ENCODE measurements at places on chromosomes 12 and 14. TPM values are rescaled to one million over a fixed set of nuclear protein-coding genes. Genes with fewer than 3 reads are reported as not detected.

The DDX11 gene
- total RNA-seq, result 38.2 TPM

DNA sequence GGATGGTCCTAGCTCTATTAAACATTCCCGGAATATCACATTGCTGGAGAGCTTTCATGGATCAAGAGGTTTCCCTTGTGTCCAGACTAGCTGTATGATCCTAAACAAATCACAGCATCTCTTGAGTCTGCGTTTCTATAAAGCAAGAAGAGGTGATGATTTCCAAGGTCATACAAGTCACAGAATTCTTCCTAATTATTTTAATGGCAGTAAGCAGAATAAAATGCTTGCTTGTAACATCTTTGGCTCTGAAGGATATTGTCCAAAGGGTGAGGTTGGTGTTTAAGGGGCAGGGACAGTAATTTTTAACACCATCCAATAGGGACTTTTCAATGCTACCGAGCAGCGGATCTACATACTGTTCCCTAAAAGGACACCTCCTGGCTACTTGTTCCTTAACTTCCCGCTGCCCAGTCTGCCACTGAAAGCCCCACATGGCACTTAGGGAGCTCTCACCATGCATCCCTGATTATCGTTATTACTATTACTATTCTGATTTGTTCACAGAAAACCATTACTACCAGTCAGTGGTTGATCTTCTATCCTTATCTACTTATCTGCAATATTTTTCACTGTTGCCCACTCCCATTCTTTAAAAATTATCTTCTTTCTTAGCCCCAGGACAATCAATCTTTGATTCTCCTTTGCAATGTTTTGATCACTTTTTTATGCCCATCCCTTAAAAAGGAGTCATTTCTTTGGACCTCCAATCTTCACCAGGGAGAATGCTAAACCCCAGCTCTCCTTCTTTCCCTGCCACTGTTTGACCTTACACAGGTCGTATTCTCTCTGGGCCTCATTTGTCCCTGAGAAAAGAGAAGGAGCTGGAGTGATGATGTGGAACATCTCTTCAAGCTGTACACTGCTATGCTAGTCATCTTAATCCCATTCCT lies 4.0 kb upstream of the PCED1B start:
- no peak for DNase-seq

GRCh38 chr12:111741235-111741812 lies 25.4 kb upstream of the ALDH2 start:
- DNase-seq, result no peak

The SERPINA9 gene
- total RNA-seq, result not detected

The VRTN gene
- not detected for total RNA-seq

The HOXC11 gene
- total RNA-seq, result 0.96 TPM

DNA sequence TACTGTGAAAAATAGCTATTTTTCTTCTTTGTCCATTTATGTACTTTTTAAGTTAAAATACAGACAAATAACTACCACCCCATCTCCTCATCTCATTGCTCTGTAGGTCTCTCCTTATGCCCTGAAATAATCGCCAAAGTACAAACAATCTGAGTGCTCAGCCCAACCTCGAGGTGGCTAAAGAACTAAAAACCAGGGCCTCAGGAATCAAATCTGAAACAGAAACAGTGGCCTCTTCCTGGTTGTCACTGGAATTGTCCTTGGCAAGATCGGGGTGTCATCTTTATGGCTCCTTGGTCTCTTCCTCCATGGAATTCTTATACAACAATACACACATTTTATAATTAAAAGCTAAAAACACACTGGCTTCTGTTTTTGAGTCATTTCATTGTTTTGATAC lies 182.4 kb downstream of the ASCL1 start:
- DNase-seq, result no peak

GRCh38 chr12:113610698-113611097 lies 139.0 kb upstream of the LHX5 start:
- DNase-seq, result no peak

DNA sequence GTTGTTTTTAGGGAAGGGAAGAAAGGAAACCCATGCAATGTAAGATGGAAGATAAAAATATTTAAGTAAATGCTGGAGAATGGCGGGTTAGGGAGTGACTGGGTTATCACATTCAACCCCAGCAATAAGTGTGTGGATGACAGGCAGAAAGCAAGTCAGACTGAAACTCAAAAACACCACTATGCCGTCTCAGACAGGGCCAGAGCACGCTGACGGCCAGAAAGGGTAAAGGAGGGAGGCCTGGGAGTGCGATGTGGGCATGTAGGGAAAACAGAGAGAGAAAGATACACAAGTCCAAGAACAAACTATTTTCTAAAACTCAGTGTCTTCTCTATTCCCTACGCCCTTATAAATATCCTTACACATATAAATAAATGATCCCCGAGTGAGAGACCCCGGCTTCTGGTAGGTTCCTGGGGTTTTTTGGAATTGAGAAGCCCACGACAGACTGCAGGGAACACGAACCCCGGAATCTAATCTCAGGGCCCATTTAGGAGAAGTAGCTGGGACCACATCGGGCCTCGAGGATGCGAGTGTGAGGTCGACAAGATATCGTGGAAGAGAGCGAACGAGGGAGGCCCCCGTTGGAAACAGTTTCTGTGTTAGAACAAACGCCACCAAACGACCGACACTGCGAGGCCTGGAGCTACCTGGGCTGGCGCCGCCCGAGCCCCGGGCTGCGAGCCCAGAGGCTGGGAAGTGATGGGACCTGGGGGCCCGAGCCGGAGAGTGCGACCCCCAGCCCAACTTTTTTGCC lies 735 bp upstream of the OTX2 start:
- no peak for DNase-seq

DNA sequence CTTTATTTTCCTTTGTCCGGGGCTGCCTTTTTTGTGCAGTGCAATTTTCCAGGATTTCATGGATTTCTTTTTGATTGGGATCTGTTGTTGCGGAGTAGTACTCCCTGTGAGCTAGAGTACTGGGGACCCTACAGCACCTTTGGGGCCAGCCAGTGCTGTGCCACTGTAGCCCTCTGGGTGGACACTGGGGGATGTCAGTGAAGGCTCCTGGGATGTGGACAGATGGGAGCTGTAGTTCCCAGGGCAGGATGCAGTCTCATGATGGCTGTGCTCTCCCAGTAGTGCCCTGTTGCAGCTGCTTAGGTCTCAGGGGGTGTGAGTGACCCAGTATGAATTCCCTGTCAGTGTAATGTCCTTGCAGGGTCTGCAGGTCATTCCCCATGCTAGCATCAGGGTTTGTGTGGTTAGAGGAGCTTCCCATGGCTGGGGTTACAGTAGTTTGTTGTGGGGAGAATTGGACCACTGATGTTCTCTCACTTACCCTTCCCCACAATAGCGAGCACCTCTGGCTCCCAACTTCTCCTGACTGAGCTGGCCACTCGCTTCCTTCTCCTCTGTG lies 72.2 kb downstream of the BRMS1L start:
- no peak for DNase-seq

GRCh38 chr14:97946240-97946639 lies 1149.1 kb downstream of the VRK1 start:
- no peak for DNase-seq

- no peak for DNase-seq
Measured at GRCh38 chr12:109645194-109645593, 68.4 kb upstream of the FAM222A start.

The TTC7B gene
- total RNA-seq, result 69.5 TPM

DNA sequence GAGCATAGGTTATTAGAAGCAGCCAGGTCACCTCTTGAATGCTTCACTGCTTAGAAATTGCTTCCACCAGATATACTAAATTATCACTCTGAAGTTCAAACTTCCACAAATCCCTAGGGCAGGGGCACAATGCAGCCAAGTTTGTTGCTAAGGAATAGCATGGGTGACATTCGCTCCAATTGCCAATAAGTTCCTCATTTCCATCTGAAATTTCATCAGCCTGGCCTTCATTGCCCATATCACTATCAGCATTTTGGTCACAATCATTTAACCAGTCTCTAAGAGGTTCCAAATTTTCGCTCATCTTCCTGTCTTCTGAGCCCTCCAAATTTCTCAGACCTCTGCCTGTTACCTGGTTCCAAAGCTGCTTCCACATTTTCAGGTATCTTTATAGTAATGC lies 356.1 kb downstream of the DAD1 start:
- no peak for DNase-seq

The ZC2HC1C gene
- total RNA-seq, result 9.2 TPM

The MIPOL1 gene
- total RNA-seq, result 7.1 TPM

DNA sequence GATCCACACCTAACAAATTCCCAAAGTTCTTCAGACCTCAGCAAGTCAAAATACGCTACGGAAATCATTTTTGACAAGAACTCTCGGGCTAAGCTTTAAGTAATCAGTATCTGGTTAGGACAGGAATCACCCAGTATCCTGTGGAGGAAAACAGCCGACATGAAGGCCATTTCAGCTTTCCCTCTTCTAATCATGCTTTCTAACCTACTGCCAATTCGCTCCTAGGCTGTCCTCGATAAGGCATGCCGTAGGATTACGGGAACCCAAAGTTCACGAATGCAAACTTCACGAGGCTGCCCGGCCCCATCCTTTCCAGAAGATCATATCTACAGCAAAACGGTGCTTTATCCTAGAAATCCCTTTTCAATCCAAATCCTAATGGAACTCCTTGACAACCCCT lies 81.8 kb upstream of the PTPRB start:
- no peak for DNase-seq

DNA sequence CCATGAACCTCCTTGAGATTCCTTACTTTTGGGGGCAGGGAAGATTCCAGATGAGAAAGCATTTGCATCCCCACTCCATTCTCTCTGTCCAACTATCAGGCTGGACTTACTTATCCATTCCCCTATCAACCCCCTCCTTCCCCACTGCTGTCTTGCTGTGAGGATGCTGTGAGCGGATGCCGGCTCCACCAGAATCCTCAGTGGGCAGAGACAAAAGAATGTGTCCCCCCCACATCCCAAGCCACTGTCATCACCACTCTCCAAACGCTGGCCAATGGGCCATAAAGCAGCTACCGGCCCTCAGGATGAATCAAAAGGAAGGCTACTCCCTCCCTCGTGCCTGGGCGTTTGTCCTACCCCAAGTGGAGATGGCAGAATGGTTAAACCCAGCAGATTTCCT lies 173.0 kb upstream of the NTF3 start:
- DNase-seq, result no peak

DNA sequence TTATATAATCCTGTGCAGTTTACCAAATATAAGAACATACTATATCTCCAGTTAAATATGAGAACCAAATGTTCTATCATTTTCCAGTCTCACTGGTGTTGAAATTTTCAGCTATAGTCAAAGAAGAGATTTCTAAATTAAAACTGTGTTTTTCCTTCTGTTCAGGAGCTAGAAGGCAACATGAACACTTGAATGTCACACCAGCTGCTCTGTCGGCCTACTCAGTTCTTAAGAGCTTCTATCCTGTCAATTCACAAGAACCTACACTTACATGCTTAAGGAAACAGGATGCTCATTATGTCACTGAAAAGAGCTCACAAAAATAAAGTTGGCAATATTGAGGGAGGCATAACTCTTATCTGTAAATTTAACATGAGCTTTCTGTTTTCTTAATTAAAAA lies 43.1 kb downstream of the ATP2B1 start:
- DNase-seq, result no peak

GRCh38 chr12:94488463-94488862 lies 28.8 kb upstream of the CEP83 start:
- DNase-seq, result no peak

The NKX2-1 gene
- not detected for total RNA-seq

- DNase-seq, result no peak
Measured at GRCh38 chr14:101078170-101078891, 174.8 kb upstream of the RTL1 start.

DNA sequence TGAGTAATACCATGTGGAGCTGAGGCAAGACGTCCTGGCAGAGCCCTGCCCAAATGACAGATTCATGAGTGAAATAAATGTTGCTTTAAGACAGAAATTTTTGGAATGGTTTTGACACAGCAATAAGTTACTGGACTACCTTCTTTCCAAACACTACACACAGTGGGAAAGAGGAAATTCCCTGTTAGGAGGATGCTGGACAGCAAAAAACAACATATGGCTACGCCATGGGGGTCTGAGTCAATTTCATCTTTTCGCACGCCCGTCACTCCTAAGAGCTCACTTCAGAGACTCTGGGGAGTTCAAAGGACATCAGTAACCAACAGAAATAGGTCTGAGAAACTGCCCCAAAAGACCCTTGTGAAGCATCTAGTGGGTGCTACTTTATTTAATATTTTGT lies 55.4 kb downstream of the TMEM132C start:
- DNase-seq, result no peak

The MOK gene
- total RNA-seq, result 6.4 TPM

GRCh38 chr14:34340025-34340625 lies 121.9 kb downstream of the SPTSSA start:
- no peak for DNase-seq

DNA sequence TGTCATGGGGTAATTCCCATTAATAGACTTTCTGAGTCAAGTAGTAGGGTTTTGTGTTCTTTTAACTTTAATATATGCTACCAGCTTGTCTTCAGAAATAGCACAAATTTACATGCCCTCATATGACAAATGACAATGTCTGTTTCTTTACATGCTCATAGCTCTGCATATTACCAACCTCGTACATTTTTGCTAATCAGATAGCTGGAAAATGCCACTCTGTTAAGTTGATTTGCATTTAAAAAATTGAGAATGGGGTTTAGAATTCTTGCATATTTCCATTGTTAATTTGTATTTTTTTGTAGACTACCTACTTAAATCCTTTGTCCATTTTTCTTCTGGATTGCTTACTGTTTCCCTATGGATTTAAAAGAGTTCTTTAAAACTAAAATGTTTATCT lies 31.2 kb downstream of the SERPINA1 start:
- no peak for DNase-seq

The OR2AP1 gene
- total RNA-seq, result not detected

The TSPAN11 gene
- 4.7 TPM for total RNA-seq

DNA sequence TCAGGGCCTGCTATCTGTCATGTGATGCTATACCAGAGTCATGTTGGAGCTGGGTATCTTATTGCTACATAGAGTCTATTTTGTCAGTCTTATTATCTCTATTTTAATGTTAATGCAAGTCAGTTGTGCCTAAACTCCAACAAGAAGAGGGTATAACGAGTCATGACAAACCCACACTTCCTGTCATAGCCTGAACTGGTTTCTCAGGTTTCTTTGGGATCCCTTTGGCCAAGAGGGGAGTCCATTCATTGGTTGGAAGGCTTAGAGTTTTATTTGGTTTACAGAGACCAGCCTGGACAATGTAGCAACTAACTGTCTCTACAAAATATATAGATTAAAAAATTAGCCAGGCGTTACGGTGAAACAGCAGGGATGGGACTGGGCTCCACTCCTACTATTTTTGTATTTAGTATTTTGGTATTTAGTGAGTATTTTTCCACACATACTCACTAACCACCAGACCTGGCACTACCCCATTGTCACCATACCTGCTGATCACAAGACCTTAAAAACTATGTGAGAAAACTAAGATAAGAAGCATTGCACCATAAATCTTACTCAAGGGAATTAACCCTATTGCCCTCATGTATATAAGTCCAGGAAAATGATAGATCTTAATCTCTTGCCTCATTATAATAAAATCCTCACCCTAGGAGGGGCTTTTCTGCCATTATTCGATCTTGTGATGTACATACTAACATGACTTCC lies 387.5 kb downstream of the IPO8 start:
- DNase-seq, result no peak

Measured in kidney epithelial cell (primary cell).